ENCODE measurements at places on chromosomes 13 and 19.

DNA sequence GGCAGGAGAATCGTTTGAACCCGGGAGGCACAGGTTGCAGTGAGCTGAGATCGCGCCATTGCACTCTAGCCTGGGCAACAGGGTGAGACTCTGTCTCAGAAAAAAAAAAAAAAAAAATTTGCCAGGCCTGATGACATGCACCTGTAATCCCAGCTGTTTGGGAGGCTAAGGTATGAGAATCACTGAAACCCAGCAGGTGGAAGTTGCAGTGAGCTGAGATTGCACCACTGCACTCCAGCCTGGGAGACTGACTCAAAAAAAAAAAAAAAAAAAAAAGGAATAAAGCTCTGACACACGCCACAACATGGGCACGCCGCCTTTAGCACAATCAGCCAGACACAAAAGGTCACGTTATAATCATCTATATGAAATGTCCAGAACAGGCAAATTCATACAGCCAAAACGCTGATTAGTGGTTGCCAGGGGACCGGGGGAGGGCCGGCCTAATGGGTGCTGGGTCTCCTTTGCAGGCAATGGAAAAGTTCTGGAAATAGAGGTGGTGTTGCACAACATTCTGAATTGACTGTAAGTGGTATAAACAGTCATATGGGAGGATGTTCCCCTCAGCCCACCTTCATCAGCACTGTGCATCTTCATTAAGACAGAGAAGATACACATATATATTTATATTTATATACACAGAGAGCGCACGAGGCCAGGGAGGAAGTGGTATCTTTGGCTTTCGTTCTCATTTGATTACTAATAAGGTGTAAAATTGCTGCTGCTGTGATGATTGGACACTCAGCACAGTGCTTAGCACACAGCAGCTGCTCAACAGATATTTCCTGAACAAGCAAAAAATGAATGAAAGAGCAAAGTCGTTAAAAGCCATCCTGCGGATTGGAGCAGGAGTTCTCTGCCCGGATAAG, 3.8 kb downstream of the HSPBP1 start:
- DNase-seq: no peak

GRCh38 chr13:93550236-93550635, 323.6 kb downstream of the GPC6 start:
- DNase-seq: no peak

DNA sequence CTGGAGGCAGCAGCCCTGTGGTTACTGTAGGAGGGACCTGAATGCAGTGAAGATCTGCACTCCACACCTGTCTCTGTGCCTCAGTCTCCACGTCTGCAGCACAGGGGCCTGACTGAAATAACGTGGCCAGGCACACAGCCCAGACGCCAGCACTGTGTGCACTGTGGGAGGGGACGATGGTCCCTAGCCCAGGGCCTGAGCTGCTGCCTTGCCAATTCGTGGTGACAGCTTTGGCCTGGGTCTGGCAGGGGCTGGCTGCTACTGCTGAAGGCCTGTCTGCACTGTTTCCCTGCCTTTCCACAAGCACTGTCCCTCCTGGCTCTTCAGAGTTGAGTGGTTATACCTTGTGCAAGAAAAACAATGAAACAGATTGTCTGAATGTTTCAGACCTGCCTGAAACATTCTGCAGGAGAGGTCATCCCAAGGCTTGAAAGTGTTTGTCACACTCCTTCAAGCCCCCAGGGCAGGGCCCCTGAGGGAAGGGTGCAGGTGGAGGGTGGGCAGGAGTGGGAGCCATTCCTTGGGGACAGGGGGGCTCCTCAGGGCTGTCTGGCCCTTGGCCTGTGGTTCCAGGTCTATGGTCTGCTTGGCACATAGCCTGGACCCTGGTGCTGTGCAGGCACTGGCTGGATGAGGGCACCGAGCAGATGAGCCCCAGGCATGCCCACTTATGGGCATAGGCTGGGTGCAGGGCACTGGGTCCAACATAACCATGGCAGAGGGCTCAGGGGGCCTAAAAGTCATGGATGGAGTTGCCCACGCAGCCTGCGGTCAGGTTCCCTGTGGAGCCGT, 38.7 kb upstream of the LDLR start:
- DNase-seq: no peak

- peak; percentile 39 for DNase-seq
Observed at GRCh38 chr19:13260883-13261653, 110.9 kb downstream of the IER2 start.

GRCh38 chr19:43651758-43652545, 12.3 kb upstream of the CADM4 start:
- peak; percentile 53 for DNase-seq

- DNase-seq: no peak
Observed at GRCh38 chr19:3061182-3062161, 823 bp downstream of the TLE5 start.

All from fibroblast of the conjunctiva (primary cell).